ENCODE measurements at places on chromosomes 2 and 18.

DNA sequence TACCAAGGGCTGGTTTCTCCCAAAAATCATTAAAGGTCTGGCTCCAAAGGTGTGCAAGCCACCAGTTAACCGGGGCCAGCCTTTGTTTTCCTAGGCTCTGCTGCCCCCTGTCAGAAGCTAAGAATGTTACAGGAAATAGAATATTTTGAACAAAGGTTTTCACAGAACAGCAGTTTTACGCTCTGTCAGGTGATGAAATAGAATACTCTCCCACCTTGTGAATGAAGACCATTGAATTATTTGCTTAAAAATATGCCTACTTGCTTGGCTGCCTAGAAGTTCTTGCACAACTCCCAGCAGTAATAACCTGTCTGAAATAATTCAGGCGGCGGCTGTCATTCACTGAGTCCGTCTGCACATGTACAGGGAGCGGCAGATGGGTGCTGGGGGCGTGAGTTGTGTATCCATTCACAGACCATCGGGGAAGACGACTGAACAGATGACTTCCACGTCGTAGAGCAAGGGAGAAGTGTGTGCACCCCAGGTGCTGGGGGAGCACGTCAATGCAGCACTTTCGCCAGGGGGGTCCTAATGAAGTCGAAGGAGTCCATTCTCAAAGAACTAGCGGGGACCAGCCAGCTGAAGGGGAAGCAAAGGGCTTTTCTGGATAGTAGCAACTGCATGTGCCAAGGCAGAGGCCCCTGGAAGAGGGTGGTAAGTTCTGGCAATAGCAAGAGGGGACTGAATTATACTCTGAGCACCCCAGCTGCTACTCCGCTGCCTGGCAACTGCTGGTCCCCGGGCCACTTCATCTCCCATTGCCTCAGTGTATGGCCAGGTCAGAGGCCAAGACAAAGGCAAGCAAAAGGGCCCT, 56.1 kb downstream of the SF3B1 start:
- peak; percentile 13 for DNase-seq

DNA sequence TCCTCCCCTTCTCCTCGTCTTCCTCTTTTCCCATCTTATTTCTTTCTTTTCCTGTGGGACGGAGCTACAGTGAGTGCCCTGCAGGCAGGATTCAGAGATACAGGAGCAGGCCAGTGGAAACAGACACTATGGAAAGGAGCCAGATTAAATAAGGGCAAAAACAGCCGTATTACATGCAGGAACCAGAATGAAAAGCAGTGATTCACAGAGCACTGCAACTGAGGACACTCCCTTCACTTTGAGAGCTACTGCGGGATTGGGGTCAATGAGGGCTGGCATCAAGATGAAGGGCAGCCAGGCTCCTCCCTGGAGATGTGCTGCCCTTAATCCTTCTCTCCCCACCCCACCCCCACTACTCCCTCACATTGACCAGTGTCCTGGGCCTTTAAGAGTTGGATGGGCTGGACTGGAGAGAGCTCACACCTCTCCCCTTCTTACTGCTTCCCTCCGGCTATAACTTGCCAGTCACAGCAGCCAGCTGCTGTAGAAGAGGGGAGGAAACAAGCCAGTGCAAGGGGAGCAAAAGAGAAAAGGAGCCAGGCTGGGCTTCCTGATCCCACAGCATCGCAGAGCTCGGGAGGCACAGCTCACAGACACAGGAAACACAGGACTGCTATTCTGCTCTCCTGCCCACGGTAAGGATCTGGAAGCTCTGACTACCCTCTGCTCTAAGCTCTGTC, at the start of gene PLCD4:
Gene PLCD4 (plus strand): TSS at position 464 of the 680 bp plus-strand sequence. CDS start 7,841 bp downstream, outside the sequence.
- no peak for DNase-seq

GRCh38 chr2:202941771-202942170, 29.7 kb downstream of the CARF start:
- DNase-seq: no peak

DNA sequence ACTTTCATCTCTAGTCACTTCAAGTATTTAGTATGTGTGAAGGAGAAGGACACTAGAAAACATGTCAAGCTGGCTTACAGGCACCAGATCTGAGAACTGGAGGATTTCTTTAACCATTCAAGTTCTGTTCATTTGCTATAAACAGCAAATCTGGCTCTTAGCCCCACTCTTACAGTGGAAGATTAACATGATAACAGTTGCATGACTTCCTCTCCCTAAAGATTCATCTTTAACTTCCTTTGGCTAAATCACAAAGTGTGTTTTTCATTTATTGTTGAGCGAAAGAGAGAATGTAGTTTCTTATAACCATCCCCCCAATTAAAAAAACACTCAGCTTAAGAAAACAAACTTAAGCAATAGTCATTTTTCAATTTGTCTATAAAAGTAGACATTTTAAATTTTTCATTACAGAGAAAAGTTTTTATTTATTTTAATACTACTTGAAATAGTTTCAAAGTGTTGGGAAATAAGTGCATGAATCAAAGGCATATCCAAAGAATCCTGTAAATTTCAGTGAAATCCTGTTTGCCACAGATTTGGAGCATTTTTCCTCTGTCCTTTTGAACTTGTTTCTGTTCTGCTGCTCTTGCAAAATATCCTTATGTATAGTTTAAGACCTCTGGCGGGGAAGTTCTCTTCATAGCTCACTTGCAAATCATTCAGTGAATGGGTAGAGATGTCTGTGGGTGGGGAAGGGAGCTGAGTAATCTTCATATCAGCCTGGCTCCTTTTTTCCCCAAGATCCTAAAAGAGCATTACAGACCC, 241.0 kb upstream of the RBBP8 start:
- DNase-seq: no peak

- no peak for DNase-seq
These were observed 177.0 kb upstream of the CCDC68 start for GRCh38 chr18:55136258-55136657.

- no peak for DNase-seq
These were observed 10.0 kb downstream of the SH3RF3 start for GRCh38 chr2:109139002-109139401.

- no peak for DNase-seq
These were observed 180.5 kb downstream of the DIS3L2 start for GRCh38 chr2:232142049-232142448.

GRCh38 chr2:70529610-70530009, 24.0 kb downstream of the TGFA start:
- no peak for DNase-seq

GRCh38 chr2:74911061-74911460, 47.4 kb upstream of the POLE4 start:
- no peak for DNase-seq

DNA sequence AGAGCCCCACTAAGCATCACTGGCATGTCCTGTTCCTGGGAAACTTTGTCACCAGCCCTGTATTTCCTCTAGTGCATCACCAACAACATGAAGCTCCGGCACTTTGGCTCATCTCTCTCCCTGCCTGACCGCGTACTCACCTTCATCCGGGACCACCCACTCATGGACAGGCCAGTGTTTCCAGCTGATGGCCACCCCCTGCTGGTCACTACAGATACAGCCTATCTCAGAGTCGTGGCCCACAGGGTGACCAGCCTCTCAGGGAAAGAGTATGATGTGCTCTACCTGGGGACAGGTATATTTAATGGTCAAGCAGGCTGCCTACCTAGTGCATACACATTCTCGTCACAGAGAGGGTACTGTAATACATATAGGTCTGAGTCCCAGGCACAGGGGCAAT, 21.0 kb downstream of the SEMA4F start:
- no peak for DNase-seq

- no peak for DNase-seq
These were observed 2.8 kb upstream of the CDCA7 start for GRCh38 chr2:173351879-173352278.

DNA sequence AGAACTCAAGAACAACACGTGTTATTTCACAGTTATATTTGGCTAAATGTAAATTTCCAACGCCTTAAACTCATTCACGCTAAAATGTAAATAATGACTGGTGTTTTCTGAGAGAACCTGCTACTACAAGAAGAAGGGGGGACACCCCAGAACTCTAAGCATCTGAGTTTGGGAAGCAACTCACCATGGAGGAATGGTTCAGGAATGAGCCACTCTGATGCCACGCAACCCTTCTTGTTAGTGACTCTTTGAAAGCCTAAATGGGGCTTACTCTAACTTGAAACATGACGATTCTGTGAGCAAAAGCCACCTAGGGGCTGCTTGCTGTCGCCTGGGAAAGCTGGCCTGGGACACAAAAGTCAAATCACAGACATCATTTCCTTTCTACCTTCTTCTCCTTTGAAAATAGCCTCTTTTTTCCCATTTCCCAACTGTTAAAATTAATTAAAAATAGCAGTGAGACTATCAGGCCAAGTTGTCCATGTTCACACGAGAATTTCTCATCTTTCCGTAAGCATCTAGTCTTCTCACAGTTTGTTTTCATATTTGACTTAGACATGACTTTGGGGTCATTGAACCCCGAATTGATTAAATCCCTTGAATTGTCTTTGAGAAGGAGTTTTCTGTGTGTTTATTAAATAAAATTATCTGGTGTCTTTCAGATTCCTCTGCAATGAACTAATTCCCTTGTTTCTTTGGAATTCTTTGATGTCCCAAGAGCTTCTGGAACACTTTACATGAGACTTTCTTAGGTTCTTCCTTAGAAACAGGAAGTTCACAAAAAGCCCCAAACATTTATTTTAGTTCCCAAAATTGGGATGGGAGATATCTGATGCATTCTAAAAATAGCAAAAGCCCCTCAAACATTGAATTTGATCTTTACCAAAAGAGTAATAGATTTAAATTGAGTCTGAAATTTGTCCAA, 75.5 kb upstream of the CABLES1 start:
- no peak for DNase-seq

DNA sequence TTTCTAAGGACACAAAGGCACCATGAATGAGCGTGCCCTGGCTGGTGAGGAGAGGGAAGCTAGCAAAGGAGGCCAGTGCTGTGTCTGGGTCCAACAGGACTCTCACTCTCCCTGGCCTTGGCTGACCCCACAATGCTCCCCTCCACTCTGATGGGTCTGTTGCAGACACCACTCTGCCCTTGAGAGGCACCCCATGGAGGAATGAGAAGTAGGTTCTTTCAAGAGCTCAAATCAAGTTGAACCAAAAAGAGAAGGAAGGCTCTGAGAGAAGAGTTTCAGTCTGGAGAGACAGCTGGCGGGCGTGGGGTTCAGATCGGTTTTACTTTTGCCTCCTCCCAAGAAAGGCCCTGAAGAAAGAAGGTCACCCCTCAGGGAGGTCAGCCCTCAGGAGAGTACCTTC, 18.4 kb downstream of the TMEM247 start:
- DNase-seq: no peak

DNA sequence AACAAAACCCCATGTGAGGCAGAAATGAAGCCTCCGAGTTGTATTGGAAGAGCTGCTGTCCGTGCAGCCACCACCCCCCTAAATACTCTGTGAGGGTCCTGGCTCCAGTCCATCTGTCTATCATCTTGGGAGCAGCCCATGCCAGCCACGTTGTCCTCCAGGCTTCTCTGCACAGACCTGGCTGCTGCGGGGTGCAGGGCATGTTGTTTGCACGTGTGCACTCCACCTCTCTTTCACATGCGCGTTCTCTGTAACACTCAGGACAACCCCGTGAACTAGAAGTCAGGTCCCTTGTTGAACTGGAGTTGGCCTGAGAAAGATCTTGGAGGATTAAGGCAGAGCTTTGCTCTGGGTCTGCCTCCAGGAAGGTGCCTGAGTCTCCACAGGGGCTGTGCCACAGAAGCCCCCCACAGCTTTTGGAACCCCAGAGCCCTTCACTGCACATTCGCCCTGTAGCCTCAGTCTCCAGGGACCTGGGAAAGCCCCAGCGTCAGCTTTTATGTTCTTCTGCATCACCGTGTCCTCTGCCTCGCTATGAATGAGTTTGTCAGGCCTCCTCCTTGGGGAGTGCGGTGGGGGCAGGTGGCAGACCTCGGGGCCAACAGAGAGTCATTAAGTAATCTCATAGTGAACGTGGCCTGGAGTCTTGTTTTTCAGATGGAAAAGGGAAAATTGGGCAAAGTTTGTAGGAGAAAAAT, 16.6 kb downstream of the RTP5 start:
- no peak for DNase-seq

DNA sequence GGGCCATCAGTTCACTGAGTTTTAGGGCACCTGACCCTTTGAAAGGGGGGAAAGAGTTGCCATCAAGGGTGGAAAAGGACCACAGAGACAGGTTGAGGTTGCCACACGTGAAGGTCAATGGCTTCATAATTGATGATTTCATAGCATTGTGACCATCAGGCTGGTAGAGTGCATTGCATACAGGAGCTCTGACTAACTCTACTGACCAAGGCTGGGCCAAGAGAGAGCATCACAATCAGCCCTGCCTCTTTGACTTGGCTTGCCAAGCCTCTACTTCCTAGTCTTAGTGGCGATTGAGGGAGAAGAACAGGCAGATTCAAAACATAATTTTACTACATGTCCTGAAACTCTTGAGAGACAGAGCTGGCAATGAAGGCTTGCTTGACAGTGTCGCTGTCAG, 5.8 kb upstream of the TNP1 start:
- no peak for DNase-seq

DNA sequence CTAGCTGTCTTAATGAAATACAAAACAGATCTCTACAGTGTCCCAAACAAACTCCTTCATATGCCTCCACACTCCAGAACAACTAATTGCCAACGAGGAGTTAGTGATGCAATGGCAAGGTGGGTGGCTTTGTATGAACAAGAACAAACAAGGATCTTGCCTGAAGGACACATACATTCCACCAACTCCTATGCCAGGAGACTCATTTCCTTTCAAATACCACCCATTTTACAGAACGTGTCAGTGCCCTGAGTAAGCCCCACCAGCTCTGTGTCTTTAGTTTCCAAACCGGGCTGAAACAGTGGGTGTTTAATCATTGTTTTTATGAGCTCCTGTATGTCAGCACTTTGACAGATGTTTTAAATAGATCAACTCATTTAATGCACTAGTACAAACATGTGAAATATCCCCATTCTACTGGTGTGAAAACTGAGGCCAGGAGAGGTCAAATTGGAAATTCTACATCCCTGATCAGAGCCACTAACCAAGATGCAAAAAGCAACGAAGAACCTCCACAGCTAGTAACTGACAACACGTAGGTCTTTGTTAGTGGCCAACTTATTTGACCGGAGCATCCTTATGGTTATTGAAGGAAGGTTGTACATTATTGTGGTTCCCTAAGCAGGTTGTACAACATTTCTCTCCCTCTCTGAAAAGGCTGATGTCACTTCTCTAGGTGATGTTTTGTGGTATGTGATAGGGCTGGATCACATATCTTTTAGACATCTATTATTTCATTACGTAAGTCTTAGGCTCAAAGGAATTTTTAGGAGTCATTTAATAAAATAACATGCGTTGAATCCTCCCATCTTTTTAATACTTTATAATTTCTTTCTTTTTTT, 534.9 kb upstream of the TNP1 start:
- no peak for DNase-seq

GRCh38 chr2:99878581-99879350, 263.6 kb downstream of the AFF3 start:
- no peak for DNase-seq

DNA sequence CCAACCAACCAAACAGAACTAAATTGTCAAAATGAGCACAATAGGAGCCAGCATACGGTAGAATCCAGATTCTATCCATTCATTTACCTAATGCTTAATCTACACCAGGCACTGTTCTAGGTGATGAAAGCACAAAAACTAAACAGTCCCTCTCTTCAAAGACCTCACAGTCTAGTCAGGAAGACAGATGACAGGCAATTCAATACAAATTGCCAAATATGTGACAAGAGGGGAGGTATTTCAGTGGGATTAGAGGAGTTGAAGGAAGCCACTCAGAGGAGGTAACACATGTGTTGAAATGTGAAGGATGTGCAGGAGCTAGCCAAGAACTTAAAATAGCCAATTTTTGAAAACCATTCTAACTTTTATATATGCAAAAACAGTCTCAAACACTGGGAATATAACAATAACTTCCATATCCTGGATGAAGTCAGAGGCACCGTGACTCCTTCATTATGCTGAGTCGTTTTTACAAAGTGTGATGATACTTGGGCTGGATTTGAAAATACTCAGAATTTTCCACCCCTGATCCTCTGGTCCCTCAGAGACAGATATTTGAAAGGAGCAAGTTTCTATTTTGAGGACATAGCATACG, 204.9 kb downstream of the PID1 start:
- no peak for DNase-seq
